ENCODE measurements at places on chromosomes 1 and 21.

DNA sequence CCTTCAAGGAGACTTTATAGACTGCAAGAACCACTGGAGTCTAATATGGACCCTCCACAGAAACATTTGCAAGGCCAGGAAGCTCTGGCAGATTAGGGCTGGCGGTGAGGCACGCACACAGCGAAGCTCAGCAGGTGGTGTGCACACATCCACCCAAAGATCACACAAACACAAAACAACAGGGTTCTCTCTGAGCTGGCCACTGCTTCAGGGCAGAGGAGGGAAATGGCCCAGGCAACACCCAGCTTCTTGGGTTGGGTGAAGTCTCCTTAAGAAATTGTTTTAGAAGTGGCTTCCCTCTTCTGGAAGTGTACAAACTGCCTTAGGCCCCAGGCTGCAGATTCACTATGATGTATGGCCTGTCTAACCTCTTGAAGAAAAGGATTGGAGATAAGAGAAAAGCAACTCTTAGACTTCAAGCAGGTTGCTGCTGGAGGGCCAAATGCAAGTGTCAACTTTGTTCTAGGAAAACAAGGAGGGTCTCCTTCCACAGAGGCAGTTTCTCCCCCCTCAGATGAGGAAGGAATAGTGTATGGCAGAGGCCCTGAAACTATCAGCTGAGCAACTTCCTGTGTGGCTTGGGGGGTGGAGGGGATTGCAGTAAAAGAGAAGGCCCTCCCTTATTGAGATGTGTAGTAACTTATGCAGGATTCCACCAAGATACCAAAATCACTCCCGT, 2.0 kb downstream of the RCSD1 start:
- DNase-seq = peak; percentile 20

- peak; percentile 12 for DNase-seq
Observed at GRCh38 chr1:20551945-20552727, at the start of gene FAM43B. Gene FAM43B, plus strand, starts transcription at chr1:20552573. Its CDS starts 401 bp downstream, at chr1:20552974.

GRCh38 chr1:204426971-204427701, 15.5 kb upstream of the PPP1R15B start:
- DNase-seq = no peak

GRCh38 chr1:186113461-186113860, 261.6 kb downstream of the TPR start:
- DNase-seq = no peak

DNA sequence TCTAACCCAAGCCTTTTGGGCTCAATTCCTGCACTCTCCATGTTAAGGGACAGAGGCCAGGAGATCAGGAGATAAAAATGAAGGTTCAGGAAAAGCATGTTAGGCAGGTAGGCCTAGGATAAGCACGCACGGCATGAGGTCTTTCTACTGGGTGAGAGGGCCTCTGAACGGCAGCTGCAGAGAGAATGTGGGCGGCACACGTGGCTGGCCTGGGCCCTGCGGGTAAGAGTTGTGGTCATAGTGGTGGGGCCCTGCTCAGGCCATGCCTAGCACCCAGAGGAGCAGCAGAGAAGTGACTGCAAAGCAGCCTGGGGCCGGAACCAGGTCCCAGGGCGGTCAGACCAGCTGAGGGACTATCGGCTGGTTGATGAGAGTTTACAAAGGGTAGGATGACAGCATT, 7.5 kb upstream of the FOXO6 start:
- no peak for DNase-seq

DNA sequence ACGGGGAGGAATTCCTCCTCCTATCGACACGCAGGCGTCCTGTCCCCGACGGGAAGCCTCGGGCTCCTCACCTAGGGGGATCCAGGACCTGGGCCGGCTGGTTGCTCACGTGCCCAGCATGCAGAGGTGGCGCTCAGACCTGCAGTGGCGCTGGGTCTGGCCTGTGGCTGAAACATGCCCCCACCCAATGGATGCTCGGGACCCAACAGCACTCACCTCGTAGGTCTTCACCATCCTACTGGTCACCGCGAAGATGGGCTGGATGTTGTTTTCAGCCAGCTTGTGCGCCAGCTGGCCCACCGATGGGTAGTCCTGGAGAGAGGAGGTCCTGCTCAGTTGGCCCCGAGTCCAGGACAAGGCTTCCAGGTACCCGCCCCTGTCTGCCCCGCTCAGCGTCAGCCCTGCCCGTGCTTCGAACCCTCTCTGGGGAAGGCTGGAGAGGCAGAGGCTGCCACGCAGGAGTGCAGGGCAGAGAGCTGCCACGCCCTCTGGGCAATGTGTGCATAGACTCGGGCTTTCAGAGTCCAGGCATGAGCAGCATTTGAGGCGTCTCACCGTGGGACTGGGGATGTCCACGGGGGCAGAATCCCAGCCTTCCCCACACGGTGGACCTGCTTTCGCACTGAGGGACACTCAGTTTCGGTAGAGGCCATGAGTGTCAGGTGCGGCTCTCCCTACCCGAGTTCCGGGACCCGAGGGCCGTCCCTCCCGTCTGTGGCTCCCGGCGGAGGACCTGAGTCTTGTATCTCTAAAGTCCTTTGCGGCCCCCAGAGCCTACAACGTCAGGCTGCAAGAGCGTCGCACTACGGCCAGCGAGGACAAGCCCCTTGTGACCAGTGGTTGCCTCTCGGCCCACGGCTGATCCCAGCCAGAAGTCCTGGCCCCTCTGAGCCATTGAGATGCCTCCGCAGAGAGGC, 21.6 kb downstream of the ITGB2 start:
- no peak for DNase-seq

- DNase-seq = no peak
Observed at GRCh38 chr1:92934395-92935378, 26.6 kb downstream of the DIPK1A start.

- DNase-seq = peak; percentile 66
Observed at GRCh38 chr1:151942882-151943281, 33.6 kb upstream of the THEM4 start.

GRCh38 chr1:204127597-204128242, 24.1 kb downstream of the ETNK2 start:
- DNase-seq = peak; percentile 61

- no peak for DNase-seq
Observed at GRCh38 chr1:37148663-37149062, 114.3 kb upstream of the GRIK3 start.

GRCh38 chr1:22821027-22821426, 110.4 kb downstream of the EPHB2 start:
- DNase-seq = no peak

GRCh38 chr1:222889440-222889839, 74.6 kb downstream of the DISP1 start:
- no peak for DNase-seq

DNA sequence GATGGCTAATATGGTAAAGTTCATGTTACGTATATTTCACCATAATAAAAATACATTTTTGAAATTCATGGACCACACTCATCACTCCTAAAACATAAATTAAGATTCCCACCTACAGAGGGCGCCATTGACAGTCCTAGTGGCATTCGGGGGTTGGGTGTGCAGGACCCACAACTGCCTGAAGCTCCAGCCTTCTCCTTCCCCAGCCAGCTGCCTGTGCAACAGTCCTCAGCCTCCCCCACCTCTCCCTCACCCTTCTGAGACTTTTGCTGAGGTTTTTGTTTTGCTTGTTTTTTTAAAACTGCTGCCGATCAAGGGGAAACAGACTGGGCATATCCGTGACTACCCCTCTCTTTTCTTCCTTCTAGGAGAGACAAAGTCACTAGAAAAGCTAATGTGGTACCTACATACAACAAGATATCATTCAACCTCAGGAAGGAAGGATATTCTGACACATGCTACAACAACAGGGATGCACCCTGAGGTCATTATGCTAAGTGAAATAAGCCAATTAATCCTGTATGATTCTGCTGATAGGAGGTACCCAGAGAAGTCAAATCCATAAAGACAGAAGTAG, 9.2 kb upstream of the EVA1C start:
- peak; percentile 86 for DNase-seq

DNA sequence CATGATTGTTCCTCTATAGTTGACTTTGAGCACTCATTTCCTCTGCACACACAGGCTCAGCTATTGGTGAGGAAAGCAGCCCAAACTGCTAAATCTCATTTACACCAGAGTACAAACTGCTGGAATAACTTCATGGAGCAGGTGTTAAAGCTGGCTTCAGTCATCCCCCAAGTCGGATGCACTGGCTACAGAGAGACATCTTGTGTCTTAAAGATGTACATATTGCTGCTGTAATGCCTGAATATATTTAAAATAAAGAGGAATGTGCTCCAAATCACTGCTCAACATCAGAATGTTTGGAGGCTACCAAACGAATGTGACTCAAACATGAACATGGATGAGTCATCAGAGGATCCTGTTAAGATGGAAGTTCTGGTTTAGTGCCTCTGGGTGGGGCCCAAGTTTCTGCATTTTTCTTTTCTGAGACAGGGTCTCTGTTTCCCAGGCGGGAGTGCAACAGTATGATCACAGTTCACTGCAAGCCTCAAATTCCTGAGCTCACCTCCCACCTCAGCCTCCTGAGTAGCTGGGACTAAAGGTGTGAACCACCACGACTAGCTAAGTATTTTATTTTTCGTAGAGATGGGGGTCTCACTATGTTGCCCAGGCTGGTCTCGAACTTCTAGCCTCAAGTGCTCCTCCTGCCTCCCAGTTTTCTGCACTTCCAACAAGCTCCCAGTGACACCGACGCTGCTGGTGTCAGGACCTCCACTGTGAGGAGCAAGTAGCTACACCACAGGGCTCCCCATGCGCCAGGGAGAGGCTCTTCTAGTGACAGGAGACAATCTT, 79.0 kb upstream of the KRTAP19-8 start:
- no peak for DNase-seq

GRCh38 chr1:159279773-159280172, 22.4 kb upstream of the FCER1A start:
- DNase-seq = no peak

DNA sequence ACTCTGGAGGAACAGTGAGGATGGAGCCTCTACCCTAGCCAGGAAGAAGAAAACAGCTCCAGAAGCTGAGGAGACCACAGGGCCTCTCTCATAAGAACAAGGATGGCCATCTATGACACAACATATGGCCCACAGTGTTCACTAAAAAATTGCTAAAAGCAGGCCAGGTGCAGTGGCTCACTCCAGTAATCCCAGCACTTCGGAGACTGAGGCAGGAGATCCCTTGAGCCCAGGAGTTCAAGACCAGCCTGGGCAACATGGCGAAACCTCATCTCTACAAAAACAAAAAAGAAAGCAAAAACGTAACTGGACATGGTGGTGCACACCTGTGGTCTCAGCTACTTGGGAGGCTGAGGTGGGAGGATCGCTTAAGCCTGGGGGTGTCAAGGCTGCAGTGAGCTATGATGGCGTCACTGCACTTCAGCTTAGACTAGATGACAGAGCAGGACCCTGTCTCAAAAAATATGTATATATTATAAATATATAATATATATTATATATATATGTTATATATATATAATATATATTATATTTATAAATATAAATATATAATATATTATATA, 103.1 kb downstream of the TOMM20 start:
- DNase-seq = no peak

DNA sequence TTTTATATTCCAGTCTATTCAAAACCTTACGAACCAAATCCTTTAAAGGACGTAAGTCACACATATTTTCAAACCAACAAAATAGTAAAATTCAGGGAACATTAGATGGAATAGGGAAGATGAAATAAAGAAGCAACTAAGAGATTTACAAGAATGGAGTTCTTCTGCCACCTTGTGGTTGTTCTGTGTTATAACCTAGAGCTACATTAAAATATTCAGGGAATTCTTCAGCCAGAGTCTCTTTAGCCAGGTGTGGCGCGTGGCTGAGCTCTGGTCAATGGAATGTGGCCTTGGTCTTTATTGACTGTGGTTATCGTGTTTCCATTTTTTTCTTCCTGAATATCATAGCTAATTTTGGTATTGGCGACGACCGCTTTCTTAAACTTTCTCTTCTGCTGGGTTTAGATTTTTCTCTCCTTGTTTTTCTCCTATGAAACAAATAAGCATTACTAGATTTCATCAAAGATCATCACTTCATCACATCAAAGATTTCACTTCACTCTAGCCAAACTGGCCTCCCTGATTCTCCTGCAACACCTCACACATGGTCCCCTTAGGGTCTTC, 221.3 kb downstream of the MRPL39 start:
- peak; percentile 70 for DNase-seq

- no peak for DNase-seq
Observed at GRCh38 chr1:188382851-188383250, 1554.1 kb downstream of the PLA2G4A start.

DNA sequence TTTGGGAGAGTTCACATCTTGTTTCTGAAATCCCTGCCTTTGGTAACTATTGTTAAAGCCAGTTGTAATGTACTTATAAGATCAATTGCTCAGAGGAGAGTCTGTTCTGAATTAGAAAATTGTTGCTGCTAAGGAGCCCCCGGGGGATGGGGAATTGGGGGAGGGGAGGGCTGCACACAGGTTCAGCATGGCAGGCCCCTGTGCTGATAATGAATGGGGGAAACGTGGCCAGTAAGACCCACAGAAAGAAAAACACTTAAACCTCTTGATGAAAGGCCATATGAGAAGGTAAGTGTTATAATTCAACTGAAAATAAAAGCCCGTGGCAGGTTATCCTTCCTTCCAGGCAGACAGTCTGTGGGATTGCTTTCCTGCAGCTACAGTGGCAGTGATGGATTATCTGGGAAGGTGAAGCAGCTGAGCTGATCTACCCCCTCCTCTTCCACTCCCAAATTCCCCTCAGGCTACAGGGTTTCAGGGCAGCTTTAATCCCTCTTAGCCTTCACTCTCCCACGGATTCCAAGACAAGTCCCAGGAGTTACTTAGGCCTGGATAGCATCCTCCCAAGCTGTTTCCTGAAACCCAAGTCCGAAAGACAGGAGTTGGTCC, 398.8 kb downstream of the TBX15 start:
- DNase-seq = no peak

- peak; percentile 74 for DNase-seq
Observed at GRCh38 chr1:17438318-17439249, 893 bp downstream of the RCC2 start.

DNA sequence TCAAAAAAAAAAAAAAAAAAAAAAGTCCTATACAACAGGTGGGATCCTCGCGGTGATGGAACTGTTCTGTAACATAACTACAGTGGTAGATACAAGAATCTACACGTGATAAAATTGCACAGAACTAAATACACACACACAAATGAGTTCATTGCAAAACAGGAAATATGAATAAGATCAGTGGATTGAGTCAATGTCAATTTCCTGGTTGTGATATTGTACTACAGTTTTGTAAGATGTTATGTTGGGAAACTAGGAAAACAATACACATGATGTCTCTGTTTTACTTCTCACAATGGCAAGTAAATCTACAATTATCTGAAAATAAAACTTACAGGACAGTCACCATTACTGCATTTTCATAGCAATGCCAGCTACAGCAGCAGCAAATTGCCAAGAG, 59.8 kb downstream of the ITGB3BP start:
- DNase-seq = no peak

GRCh38 chr1:185058876-185059275, 13.5 kb downstream of the RNF2 start:
- DNase-seq = no peak

DNA sequence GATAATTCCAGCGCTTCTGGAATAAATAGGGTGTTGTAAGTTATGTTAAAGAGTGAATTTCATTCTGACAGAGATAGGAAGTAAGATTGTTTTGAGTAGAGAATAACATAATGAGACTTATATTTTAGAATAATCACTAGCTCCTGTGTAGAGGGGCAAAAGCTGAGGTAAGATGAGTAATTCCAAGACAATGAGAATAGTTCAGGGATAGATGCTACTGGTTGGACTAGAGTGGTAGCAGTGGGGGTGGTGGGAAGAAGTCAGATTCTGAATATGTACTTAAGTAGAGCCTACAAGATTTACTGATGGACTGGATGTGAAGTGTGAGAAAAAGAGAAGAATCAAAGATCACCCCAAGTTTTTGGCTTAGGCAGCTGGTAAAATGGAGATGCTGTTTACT, 23.3 kb upstream of the MOV10 start:
- DNase-seq = no peak

GRCh38 chr1:22847709-22848108, 125.0 kb downstream of the LACTBL1 start:
- DNase-seq = no peak

All from hematopoietic multipotent progenitor cell treated with erythropoietin and hydrocortisone succinate and interleukin-3 and kit ligand, for 8 days (in vitro differentiated cells).